ENCODE measurements at places on chromosomes 2 and 18.

DNA sequence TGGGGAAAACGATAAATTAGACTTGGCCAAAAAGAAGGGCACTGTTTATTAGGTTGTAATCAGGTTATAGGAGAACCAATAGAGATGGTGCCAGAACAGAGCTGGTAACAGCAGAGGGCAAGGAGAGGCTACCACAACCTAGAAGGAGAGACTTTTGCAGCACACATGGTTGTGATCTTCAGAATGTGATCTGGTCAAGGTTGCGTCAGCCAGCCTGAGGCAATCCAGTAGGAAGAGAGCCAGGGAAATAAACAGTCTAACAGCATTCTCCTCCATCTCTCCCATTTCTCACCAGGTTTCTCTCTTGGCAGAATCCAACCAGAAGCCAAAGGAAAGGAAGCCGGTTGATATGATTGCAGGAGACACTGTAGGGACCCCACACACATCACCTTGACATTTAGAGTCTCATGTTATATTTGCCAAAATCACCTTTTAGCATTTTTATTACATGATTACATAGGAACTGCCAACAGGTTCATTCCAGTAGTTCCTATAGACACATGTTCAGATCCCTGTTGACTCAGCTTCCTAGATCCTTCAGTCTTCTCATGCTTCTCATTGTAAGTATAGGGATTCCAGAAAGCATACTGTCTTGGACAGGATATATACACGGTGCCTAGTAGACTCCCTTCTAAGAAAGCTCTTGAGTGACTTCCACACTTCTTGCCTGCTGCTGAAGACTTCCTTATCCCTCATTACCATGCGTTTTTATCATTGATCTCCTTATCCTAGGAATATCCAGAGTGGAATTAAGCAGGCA is 17.6 kb upstream of the SPATS2L start:
- DNase-seq = no peak

DNA sequence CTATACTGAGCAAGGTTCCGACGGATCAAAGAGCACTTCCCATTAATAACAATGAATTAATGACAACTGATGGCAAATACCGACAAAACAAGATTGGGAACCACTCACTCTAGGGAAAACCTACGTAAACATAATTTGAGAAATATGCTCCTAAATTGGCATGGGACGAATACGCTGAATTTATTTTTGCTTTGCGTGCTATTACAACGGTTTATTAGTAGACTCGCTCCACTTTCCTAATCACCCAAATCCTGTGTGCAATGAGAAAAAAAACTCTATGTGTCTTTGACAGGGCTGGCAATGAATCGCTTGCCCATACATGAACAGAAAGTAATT is 536 bp upstream of the SLC25A12 start:
- no peak for DNase-seq

DNA sequence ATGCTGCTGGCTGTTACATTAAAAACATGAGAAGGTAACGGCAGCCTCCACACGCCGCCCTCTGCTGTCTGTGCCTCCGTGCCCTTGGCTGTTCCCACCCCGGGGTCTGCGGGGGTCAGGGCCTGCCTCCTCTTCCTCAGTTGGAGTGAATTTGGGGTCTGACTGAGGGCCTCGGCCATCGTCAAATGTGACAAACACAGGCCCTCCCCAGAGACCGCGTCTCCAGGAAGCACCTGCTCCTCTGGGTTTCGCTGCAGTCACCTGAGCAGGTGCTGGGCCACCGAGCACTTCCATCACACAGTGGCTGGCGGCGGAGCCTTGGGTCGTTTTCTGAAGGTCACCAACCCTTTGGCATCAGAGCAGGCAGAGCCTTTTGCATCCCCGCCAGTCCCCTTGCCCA is 70.9 kb downstream of the NFATC1 start:
- DNase-seq = no peak

GRCh38 chr2:170284205-170284604 is 106.3 kb downstream of the MYO3B start:
- DNase-seq = no peak

GRCh38 chr2:43184339-43184895 is 42.0 kb downstream of the ZFP36L2 start:
- DNase-seq = peak; percentile 70

- no peak for DNase-seq
Observed at GRCh38 chr2:226828191-226828590, 7.7 kb upstream of the RHBDD1 start.

- DNase-seq = no peak
Observed at GRCh38 chr2:224716201-224716600, at the start of gene CCDC195. Gene CCDC195 (minus strand): TSS chr2:224716365. CDS start chr2:224716365, 0 bp downstream.

GRCh38 chr2:191899410-191899809 is 52.5 kb upstream of the CAVIN2 start:
- no peak for DNase-seq

DNA sequence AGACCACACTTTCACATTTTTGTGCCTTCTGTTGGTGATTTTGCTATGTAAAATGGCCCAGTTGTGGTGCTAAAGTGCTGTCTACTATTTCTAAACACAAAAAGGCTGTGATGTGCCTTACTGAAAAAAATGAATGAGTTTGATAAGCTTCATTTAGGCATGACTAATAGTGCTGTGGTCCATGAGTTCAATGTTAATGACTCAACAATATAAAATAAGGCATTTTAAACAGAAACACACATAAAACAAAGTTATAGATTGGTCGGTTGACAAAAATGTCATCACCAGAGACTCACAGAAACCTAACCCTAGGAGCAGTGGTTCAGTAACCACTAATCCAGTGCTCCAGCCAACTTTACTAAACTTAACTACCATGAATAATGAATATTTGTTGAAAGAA is 160.0 kb downstream of the DNAH6 start:
- DNase-seq = no peak

DNA sequence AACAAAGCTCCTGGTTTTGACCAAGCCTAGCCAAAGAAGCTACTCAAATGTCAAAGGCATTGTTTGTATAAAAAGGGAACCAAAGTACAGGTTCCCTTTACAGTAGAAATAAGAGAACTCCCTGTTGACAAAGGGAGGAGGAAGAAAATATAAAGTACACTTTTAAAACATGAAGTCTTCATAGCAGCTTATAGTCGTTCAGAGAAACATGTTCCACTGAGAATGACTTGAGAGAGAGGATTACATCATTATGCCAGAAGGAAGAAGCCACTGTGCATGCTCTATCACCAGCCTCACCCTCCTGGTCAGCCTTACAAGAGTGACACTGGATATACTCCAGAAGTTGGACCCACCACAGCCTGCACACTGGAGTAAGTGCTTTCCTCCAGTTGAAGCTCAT is 2.5 kb upstream of the DHRS9 start:
- DNase-seq = no peak

- DNase-seq = peak; percentile 17
Observed at GRCh38 chr2:61670591-61671501, 132.7 kb upstream of the XPO1 start.

DNA sequence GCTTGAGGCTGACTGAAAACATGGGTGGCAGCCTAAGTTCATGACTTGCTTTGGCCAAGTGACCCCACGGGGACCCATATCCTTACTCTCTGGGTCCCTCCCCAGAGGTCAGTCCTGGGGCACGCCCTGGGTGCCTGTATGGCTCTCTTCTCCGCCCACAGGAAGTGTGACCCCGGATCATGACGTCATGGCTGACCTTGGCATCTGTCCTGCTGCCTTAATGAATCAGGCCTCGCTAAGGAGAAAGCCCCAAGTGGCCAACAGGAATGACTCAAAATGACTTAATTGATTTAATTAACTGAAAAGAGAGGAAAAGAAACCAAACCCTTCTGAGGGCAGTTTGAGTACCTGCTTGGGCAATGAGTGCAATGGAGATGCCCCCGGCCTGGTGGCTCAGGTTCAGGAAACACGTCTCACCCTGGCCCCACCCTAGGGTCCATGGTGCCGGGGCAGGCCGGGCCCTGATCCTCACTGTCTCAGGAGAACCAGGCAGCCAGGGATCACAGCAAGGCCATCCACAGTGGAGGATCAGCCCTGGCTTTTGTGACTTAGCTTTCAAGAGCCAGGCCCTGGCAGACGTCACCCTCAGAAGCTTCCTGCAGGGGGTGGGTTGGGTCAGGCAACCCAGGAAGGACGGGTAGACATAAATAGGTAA is 112.0 kb downstream of the CYP26B1 start:
- DNase-seq = no peak

Measured in stimulated activated CD4-positive, alpha-beta T cell treated with anti-CD3 and anti-CD28 coated beads, Interleukin-4, amount 100 ng/mL, for 24 hours (primary cell).